ENCODE measurements at places on chromosomes 1 and 21.

GRCh38 chr21:26112975-26113374 lies 57.6 kb downstream of the APP start:
- no peak for DNase-seq

GRCh38 chr1:84377480-84378095 lies 20.7 kb upstream of the DNASE2B start:
- no peak for DNase-seq

DNA sequence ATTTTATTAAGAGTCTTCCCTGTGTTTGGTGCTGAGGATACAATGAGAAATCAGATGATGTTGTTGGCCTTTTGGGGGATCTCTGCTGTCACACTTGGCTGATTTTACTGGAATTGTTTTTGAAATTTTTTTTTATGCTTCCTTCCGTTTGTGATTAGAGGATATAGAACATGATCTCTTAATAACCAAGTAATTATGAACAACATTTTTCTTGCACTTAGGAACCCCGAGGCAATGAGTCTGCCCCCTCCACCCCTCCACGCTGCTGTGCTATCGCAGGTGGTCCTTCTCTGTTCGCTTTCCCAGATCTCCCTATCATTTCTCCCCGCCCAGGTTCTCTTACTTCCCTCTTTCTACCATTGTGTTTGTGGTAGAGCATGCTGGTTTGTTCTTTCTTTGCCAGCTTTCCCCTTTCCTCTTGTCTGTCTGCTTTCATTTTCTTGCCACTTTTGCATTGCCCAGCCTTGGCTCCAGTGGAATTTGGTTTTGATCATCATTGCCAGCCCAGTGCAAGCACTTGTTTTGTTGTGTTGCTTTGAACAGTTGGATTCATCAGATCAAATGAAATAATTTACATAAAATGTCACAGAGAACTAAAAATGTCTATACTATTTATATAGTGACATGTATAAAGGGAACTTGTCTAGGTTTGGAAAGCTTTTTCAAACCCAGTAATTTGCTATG lies 73.1 kb upstream of the SCCPDH start:
- DNase-seq = peak; percentile 4

- no peak for DNase-seq
Observed at GRCh38 chr21:25904044-25904695, 169.4 kb downstream of the GABPA start.

DNA sequence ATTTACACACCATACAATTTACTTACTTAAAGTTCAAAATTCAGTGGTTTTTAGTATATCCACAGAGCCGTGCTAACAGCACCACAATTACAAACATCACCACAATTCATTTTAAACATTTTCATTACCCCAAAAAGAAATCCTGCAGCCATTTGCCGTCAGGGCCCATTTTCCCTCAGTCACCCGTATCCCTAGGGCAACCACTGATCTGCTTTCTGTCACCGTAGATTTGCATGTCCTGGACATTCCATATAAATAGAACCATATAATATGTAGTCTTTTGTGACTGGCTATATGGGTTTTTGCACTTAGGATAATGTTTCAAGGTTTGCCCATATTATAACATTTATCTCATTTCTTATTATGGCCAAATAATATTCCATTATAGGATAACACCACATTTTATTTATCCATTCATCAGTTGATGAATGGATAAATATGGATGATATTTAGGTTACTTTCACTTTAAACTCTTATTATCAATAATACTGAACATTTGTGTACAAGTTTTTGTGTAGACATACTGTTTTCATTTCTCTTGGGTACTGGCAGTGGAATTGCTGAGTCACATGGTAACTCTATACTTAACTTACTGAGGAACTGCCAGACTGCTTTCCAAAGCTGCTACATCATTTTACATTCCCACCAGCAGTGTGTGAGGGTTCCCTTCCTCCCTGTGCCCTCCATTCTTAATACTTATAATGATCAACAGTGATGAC lies 68.9 kb downstream of the ST3GAL3 start:
- DNase-seq = no peak

DNA sequence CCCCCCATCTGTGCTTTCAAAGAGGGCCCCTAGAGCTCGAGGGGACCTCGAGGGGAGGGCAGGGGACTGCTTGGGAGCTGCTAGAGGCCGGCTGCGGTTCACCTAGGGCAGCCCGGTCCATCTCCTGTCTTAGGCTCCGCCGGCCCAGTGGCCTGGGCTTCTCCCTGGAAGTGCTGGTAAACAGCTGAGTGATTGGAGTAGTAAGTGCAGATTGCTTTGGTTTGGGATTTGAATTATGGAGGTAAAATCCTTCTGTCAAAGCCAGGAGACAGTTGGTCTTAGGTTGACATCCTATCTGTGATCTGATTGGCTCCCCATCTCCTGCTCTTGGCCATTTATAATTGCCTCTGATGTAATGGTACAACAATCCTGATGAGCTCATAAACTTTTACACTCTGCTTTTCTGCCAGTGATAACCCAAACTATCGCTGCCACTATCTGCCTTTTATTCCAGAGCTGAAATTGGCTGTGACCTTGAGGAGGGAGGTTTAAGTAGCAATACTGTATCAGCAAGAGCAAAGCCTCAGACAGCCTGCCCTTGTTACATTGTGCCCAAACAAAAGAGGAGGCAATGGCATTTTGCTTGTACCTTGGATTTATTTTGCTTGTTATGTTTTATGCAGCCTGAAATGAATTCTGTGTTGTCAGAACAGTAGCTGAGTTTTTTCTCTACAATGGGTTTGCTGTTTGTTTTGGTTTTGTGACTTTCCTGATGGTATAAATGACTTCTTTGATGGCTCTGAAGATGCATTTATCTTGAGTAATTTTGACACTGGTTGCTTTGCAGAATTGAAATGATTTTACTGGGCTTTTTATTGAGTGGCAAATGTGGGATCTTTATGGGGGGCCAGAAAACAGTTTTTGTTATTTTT lies 2.4 kb downstream of the ARID1A start:
- DNase-seq = peak; percentile 77

DNA sequence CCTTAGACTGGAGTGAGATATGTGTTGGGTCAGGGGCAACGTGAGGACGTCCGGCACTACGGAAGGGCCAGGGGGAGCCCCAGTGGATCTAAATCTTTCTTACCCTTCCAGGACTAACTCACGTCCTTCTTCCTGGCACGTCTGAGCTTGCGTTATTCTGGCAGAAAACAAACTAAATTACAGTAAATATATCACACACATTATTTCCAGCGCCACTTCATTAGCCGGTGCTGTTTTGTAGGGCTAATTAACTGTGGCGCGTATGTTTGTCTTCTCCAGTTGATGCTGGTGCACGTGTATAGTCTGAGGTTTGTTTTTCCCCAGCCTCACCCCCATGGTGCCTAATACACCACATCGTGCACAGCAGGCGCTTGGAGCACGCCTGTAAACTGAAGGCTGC lies 59.2 kb downstream of the TLR5 start:
- DNase-seq = no peak

- DNase-seq = no peak
Observed at GRCh38 chr1:206893380-206893779, 3.9 kb upstream of the IL24 start.

- no peak for DNase-seq
Observed at GRCh38 chr1:167991546-167991945, 54.7 kb upstream of the MPC2 start.

DNA sequence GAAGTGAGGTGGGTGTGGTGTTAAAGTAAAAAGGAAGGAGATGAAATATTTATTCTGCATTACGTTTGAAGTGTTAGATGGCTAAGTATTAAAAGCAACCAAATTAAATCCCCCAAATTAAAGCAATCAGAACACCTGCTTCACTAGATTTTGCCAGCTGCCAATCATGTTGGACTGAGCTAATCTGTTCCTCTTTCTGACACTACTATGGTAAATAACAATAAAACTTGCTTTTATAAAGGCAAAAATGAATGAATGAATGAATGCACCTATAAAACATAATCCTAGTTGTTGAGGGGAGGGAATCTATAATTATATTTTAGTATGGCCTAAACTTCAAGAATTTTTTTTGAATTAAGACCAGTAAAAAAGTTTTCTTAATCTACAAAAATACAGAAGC lies 51.0 kb downstream of the RAB3GAP2 start:
- no peak for DNase-seq

GRCh38 chr1:47709019-47709871 lies 271.4 kb downstream of the FOXD2 start:
- DNase-seq = no peak

DNA sequence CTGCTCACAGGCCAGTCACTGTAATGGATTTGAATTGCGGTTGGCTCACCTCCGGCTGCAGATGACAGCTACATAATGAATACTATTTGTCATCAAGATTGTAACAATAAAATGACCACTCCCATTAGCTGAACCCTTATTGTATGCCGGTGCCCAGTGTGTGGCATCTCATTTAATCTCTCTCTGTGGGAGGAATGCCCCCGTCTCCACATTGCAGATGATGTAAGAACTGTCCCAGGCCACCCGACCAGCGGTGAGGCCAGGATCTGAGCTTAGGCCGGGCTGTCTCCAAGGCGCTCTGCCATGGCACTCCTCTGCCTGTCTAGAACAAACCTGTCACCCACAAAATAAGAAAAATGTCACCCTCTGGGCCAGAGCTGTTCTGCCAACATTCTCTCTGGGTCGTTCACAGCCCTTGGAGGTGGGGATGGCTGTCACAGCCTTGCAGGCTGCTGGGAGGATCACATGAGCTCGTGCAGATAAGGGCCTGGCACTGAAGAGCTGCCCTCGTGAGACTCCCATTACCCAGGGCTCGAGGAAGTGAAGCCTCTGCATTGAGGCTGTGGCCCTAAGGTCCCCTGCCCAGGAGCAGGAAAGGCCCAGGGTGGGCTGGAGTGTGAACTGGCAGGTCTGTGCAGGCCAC lies 52.7 kb downstream of the ECE1 start:
- DNase-seq = no peak

- no peak for DNase-seq
Observed at GRCh38 chr1:24005163-24005562, 25.0 kb upstream of the SRSF10 start.

- DNase-seq = no peak
Observed at GRCh38 chr1:31769720-31770390, 5.7 kb upstream of the ADGRB2 start.

- peak; percentile 14 for DNase-seq
Observed at GRCh38 chr1:115364046-115364779, 26.2 kb upstream of the NGF start.

DNA sequence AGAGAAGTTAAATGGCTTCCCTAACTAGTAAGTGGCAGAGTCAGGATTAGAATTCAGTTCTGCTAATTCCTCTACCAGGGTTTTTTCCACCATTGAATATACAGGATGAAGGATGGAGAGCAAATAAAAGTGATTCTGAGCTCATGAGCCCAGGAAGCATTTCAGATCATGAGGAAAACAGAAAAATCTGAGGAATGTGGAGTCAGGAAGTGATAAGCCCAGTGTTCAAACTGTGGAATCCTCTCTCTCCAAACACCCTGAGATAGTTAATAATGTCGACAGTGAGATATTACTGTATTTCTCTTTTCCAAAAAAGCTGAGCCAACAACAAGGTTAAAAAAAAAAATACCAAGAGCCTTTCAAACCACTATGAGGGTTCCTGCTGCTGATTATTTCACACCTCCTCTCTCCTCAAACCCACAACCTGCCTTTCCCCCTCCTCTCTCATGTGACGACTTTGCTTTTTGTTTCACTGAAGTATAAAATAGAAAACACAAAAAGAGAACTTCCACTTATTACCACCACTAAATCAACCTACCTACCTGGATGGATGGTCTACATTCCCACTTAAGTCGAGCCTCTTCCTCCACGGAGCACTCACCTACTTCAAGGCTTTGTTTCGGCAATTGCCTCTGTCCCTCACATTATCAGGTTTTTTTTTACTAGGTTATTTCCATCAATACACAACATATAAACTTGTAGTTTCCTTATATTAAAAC lies 8.9 kb downstream of the SLAMF1 start:
- no peak for DNase-seq
